ENCODE measurements at places on chromosomes 6 and 20.
A peak's percentile ranks its signal among the peaks of the same experiment; 100 is the strongest.

GRCh38 chr6:37966801-37967200 is 147.3 kb downstream of the ZFAND3 start:
- DNase-seq, result no peak

DNA sequence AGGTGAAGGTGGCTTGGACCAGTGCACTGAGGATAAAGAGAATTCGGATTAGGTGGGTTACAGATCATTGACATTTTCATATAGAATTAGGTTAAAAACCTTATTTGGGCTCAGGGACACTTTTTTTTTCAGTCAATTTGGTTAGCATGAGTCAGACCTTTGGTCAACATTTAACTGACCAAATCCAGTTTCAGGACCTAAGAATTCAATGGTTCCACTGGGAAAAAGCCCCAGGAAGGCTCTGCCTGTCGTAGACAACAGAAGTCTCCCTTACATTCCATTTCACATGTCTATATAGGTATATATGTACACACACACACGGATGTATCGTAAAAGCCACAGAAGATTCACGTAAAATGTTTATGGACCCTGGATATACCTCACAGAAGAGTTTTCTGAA is 184.2 kb upstream of the RREB1 start:
- no peak for DNase-seq

- no peak for DNase-seq
Observed at GRCh38 chr6:3379482-3380060, 77.3 kb downstream of the SLC22A23 start.

DNA sequence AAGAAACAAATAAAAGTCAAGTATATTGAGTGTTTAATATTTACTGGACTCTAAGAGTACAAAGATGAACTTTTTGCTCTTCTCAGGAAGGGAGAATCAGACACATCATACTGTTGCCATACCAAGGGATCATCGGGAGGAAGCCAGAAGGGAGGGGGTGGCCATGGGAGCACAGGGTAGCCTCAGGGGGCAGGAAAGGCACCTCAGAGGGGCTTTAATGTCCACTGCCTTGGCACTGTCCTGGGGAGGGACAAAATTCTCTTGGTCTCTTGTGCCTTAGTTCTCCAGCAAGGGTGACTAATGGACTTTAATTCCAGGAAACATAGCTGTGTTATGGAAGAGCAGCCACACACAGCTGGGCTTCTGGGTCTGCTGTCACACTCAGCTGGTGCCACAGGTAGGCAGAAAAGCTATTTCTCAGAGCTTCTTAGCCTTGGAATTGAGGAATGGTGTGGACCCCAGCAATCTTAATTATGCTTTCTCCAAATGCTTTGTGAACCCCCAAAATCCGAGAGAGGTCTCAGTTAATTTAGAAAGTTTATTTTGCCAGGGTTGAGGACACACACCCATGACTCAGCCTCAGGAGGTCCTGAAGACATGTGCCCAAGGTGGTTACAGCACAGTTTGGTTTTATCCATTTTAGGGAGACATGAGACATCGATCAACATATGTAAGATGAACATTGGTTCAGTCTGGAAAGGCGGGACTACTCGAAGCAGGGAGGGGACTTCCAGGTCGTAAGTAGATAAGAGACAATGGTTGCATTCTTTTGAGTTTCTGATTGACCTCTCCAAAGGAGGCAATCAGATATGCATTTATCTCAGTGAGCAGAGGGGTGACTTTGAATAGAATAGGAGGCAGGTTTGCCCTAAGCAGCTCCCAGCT is 53.2 kb downstream of the MRAP2 start:
- DNase-seq, result peak; percentile 49

- DNase-seq, result peak; percentile 90
Observed at GRCh38 chr6:83442752-83443151, 11.9 kb upstream of the ME1 start.

GRCh38 chr6:125717120-125717731 is 32.2 kb upstream of the HEY2 start:
- DNase-seq, result no peak

GRCh38 chr6:39054577-39055142 is 6.1 kb downstream of the GLP1R start:
- no peak for DNase-seq

DNA sequence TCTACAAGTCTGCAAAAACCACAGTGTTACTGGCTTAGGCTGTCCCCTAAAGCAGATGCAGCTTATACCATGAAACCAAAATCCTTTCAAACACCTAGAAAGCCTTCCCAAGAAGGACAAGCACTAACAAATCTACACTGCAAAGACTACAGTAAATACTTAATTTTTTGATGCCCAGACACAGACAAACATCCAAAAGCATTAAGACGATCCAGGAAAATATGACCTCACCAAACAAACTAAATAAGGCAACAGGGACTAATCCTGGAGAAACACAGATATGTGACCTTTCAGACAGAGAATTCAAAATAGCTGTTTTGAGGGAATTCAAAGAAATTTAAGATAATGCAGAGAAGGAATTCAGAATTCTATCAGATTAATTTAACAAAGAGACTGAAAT is 423.5 kb downstream of the COL12A1 start:
- no peak for DNase-seq

- peak; percentile 40 for DNase-seq
Observed at GRCh38 chr6:147057188-147057587, 147.0 kb upstream of the STXBP5 start.

- DNase-seq, result no peak
Observed at GRCh38 chr20:36854348-36855240, 21.3 kb upstream of the TLDC2 start.

- DNase-seq, result no peak
Observed at GRCh38 chr20:5433352-5433751, 116.6 kb upstream of the PROKR2 start.

- DNase-seq, result no peak
Observed at GRCh38 chr20:53608071-53608455, 14.4 kb upstream of the ZNF217 start.

- DNase-seq, result no peak
Observed at GRCh38 chr6:84687431-84687830, 77.0 kb downstream of the TBX18 start.
